ENCODE measurements at places on chromosomes 16 and 17.

GRCh38 chr17:72476575-72476986, 355.8 kb downstream of the SOX9 start:
- DNase-seq = no peak

- no peak for DNase-seq
These were observed 167.5 kb downstream of the UTP18 start for GRCh38 chr17:51427856-51428255.

DNA sequence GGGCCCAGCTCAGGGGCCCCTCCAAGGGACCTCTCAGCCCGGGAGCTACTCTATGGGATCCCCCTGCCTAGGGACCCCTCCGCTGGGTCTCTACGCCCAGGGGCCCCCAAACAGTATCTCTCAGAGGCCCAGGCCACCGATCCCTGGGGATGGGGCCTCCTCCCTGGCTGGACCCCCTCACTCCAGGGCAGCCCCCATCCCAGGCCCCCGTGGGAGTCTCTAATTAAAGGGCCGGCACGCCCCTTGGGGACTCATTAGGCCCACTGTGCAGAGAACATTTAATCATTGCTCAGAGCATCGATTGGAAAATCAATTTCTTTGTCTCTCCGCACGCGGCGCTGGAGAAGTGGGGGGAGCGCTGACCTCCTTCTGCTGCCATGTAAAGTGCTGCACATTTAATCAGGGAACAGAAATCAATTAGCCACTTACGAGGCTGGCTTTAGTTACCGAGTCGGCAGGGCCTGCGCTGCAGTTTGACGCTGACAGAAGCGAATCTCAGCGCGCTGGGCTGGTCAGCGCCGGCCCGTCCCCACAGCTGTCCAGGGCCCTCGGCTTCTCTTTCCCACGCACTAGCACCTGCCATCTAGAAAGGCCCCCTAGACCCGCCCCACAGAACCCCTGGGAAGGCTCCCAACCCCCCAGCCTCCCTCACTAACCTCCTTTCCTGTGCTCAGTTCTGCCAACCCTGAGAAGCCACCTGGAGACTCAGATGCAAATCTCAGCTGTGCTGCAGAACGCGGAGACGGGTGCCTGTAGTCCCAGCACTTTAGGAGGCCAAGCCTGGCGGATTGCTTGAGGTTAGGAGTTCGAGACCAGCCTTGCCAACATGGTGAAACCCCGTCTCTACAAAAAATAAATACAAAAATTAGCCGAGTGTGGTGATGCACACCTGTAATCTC, 20.2 kb upstream of the C1QL1 start:
- DNase-seq = no peak

GRCh38 chr16:54324716-54325115, 38.1 kb upstream of the IRX3 start:
- DNase-seq = no peak

DNA sequence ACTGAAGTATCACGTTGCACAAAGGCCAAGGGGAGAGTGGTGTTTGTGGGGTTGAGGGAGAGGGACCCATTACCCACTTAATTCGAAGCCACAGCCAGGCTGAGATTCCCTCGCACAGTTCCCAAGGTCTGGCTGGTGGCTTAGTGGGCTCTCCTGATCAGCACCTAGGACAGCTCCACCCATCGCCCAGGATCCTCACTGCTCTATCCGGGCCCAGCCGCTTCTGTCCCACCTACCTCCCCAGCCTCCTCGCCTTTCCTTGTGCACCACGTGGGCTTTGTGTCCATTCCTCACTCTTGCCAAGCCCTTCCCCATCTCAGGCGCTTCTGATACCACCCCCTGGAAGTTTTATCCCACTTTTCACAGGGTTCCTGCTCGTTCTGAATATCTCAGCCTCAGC, 163.5 kb downstream of the CCT6B start:
- DNase-seq = peak; percentile 8

- DNase-seq = peak; percentile 71
These were observed 45.2 kb upstream of the STAC2 start for GRCh38 chr17:39270923-39271322.

GRCh38 chr17:74274709-74275340, 791 bp downstream of the DNAI2 start:
- no peak for DNase-seq

DNA sequence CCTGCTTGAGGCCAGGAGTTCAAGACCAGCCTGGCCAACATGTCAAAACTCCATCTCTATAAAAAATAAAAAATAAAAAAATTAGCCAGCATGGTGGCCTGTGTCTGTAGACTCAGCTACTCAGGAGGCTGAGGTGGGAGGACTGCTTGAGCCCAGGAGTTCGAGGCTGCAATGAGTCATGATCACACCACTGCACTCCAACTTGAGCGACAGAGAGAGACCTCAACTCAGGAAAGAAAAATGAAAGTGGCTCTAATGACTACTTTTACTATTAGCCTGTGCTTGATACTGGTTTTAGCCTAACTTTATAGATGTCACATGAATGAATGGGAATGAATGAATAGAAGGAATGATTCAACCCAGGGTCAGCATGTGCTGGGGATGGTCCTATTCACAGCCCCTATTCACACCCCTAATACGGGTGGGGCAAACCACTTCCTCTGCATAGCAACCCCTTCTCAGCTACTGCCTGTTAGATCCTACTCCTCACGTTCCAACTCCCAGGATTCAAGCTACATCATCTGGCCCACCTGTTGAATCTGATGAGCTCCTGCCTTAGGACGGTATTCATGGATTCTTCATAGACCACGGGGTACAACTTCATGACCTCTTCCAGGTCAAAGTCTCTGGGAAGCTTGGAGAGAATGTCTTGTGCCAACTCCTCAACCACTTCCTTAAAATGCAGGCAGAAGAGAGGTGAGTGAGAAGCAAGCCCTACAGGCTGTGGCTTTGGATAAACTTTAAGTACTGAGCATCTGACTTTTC, 40.5 kb downstream of the LYRM1 start:
- DNase-seq = no peak

DNA sequence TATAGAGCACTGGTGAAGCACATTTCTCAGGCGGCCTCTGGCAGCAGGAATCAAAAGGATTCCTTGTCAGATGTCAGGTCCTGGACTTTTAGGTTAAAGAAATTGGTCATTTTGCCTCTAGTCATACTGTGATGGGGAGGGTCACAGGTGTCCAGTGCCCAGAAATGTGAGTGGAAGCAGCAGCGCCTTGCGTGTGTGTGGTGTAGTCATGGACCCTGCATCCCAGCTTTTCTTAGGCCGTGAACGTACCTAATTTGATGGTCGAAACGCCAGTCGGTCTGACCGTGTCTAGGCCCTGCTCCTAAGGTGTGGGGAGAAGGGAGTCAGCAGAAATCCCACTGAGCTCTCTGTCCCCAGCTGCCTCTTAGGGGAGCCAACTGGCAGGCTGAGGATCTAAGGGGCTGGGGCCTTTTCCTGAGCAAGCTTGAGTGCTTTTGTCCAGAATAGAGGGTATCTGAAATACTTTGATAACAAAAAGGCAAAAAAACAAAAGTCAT, 32.0 kb downstream of the POLR3E start:
- no peak for DNase-seq

GRCh38 chr17:48726916-48727286, 1.6 kb downstream of the HOXB13 start:
- no peak for DNase-seq

- peak; percentile 49 for DNase-seq
These were observed 1.8 kb downstream of the RAI1 start for GRCh38 chr17:17682737-17683680.

GRCh38 chr17:3033248-3033640, 30.2 kb downstream of the OR1D5 start:
- no peak for DNase-seq

DNA sequence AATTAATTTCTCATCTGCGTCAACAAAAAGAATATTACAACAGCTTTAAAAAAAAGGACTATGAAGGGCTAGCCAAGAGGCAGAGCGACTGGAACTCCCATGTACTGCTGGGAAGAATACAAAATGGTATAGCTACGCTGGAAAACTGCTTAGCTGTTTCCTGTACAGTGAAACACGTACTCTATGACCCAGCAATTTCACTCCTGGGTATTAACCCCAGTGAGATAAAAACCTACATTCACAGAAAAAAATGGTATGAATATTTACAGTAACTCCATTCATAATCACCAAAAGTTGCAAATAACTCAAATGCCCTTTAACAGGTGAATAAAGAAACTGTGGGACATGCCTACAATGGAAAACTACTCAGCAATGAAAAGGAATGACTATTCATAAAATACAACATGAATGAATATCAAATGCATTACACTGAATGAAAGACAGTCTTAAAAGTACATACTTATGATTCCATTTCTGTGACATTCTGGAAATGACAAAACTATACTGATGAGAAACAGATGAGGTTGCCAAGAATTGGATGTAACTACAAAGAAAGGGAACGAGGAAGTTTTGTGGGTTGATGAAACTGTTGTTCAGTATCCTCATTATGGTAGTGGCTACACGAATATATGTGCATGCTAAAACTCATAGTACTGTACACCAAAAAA, 27.6 kb downstream of the CMTM4 start:
- DNase-seq = no peak

DNA sequence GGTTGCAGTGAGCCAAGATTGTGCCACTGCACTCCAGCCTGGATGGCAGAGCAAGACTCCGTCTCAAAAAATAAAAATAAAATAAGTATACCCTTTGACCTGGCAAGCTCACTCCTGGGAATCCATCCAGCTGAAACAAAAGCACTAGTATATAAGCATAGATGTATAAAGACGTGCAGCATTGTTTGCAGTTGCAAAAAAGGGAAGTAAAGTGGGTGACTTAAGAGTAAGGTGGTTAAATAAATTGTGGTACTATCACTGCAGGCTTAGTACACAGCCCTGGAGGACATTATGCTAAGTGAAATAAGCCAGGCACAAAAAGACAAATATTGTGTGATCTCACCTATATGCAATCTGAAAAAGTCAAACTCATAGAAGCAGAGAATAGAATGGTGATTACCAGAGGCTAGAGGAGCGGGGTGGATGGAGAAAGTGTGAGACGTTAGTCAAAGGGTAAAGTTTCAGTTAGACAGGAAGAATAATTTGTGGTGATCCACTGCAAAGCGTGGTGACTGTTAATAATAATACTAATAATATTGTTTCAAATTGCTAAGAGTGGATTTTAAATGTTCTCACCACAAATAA, 113.0 kb downstream of the MYO1D start:
- peak; percentile 7 for DNase-seq

DNA sequence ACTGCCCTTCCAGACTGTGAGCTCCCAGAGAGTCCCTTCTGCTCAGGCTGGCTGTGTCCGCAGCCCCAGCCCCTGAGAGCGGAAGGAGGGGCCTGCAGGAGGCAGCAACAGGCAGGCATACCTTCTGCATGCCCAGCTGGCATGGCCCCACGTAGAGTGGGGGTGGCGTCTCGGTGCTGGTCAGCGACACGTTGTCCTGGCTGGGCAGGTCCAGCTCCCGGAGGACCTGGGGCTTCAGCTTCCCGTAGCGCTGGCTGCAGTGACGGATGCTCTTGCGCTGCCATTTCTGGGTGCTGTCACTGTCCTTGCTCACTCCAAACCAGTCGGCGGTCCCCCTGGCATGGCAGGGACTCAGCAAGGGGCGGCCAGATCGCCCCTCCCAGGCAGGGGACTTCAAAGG, 9.0 kb downstream of the RHBDF1 start:
- no peak for DNase-seq
